GOT3 (cell line): ENCODE measurements at places on chromosomes 12 and 14.

DNA sequence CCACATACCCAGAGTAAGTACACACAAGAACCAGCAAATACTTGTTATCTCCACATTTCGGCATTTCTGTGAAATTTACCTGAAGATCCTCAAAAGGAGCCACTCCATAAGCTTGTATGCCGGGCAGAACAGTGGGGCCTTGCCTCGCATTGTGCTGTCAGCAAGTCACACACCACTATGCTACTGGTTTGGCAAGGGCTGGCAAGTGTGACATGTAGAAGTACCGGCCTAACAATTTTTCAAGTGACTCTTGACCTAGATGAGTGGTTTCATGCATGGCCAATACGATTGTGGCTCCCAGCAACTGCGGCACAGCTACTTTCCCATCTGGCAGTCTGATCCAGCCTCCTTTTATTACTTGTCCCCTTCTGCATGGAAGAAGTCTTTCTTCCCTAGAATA, 69.8 kb downstream of the GAS2L3 start:
- no peak for DNase-seq

GRCh38 chr12:31991815-31992214, 32.6 kb downstream of the RESF1 start:
- no peak for DNase-seq

DNA sequence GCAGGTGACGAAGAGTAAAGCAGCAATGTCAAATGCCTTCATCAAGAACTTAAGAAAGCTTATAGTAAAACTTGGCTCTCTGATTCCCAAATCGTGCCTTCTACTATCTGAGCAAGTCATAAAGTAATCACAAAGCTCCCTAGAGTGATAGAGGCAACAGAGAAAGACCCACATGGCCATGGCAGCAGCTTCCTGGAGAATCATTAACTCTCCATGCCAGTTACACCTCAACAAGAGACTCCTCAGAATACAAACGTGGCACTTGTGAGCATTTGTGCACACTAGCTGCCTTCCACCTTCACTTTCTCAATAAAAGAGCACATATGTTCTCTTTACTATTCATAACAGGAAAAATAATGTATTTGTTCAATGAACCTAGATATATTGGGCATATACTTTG, 48.0 kb downstream of the PLCZ1 start:
- DNase-seq: no peak

DNA sequence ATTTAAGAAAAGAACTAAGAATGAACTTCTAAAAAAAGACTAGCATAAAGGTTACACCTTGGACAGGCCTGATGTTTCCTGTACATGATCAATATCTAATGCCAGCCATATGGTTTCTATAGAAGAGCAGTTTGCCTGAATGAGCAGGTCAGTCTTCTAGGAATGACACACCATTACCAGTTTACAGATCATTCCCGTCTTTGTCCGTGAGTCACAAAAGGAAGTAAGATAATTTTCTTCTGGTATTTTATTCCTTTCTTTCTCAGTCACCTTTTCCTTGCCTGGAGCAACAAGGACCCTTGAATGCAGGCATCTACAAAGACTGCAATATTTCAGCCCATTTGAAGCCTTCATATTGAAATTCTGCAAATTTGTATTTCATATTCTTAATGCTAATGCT, 44.6 kb upstream of the CNTN1 start:
- DNase-seq: no peak

GRCh38 chr12:120693848-120694247, 6.9 kb downstream of the MLEC start:
- no peak for DNase-seq

DNA sequence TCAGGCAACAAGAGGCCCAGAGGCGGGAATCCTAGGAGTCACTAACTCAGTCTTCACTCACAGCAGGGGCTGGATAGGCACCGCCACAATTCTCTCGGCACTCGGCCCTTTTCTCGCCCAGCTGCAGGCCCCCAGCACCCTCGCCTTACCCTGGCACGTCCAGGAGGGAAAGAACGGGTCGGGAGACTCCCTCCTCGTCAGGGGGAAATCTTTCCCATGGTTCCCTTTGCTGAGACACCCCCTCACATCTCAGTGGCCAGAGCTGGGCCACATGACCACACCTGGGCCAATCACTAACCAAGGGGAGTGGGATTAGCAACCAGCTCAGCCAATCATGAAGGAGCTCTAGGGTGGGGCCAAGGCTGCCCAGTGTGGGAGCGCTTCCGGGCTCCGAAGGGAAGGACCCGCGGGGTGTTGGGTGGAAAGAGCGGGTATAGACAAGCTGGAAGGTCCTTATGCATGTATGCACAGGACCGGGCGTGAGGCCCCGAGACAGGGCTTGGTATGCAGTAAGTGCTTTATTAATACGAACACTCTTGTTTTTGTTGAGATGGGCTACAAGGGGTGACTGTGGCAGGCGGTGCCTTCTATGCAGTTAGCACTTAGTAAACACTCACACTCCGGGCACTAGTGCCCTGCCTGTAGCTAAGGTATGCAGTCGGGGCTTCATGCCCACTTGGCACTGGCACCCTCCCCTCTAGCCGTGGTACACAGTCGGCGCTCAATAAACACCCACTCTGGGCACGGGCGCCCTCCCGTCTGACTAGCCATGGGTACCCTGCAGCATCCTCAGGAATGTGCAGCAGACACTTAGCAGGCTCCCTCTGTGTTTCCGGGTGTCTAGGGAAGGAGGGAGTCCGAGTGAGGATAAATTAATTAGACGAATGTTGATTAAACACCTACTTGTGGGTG, 40.3 kb downstream of the ADGRD1 start:
- no peak for DNase-seq

- no peak for DNase-seq
Measured at GRCh38 chr14:91065266-91065665, 4.8 kb upstream of the RPS6KA5 start.

- no peak for DNase-seq
Measured at GRCh38 chr14:74577247-74577947, 34.6 kb downstream of the LTBP2 start.

- DNase-seq: no peak
Measured at GRCh38 chr14:20690848-20691640, 2.5 kb downstream of the ANG start.

GRCh38 chr14:105349992-105350391, 35.4 kb downstream of the PACS2 start:
- no peak for DNase-seq

GRCh38 chr12:49161092-49161795, 27.6 kb downstream of the TUBA1A start:
- DNase-seq: no peak

- DNase-seq: no peak
Measured at GRCh38 chr12:50518090-50518489, 13.3 kb downstream of the DIP2B start.

GRCh38 chr14:36256126-36256801, 64.2 kb downstream of the MBIP start:
- no peak for DNase-seq

GRCh38 chr12:55899082-55899481, 28.6 kb downstream of the PYM1 start:
- DNase-seq: no peak

DNA sequence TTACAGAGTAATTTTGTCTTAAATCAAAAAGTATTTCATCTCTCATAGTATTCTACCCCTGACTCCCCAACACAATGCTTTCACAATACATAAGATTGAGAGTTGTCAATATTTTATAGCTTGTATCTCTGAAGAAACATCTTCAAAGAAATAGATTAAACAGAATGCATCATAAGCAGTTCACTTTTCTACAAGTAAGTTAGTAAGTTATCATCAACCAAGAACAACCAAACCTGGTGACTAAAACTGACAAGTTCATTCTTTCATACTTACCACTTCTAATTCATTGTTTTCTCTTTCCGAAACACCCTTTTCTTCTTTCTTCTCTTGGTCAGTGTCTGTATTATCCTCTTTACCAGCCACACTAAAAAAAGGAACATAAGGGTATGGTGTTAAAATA, 101.2 kb downstream of the KIF21A start:
- DNase-seq: no peak

- DNase-seq: peak; percentile 42
Measured at GRCh38 chr12:29640589-29641345, 143.0 kb downstream of the TMTC1 start.
